ENCODE measurements at places on chromosomes 2 and 18. TPM values are rescaled to one million over a fixed set of nuclear protein-coding genes. Genes with fewer than 3 reads are reported as not detected.

AQP4 gene
- not detected for total RNA-seq

MPPE1 gene
- total RNA-seq, result 40.7 TPM

TMEM37 gene
- 1.2 TPM for total RNA-seq

VWC2L gene
- total RNA-seq, result not detected

NEB gene
- total RNA-seq, result not detected

MRPL33 gene
- 81.9 TPM for total RNA-seq

KIAA2012 gene
- total RNA-seq, result not detected

TMSB10 gene
- 1,668 TPM for total RNA-seq

REG3A gene
- not detected for total RNA-seq

CNGA3 gene
- not detected for total RNA-seq

CFLAR gene
- 99.1 TPM for total RNA-seq

GCG gene
- not detected for total RNA-seq

C2orf49 gene
- total RNA-seq, result 16.2 TPM

UGT1A3 gene
- total RNA-seq, result 67.1 TPM

IL18R1 gene
- 3.4 TPM for total RNA-seq

SERPINB2 gene
- 0.73 TPM for total RNA-seq

MC5R gene
- total RNA-seq, result not detected

C1D gene
- total RNA-seq, result 22.3 TPM

FOXI3 gene
- total RNA-seq, result not detected

DAW1 gene
- total RNA-seq, result 1.8 TPM

ANO7 gene
- 6.5 TPM for total RNA-seq

CERKL gene
- 1.6 TPM for total RNA-seq

MOGAT1 gene
- total RNA-seq, result 0.35 TPM

CLEC4F gene
- not detected for total RNA-seq

FBXO15 gene
- 2.2 TPM for total RNA-seq

NOL4 gene
- total RNA-seq, result not detected

ALPG gene
- total RNA-seq, result 1.2 TPM

RNU2-63P gene
- 3.9 TPM for total RNA-seq

SCG2 gene
- total RNA-seq, result 0.48 TPM

SPATS2L gene
- 189 TPM for total RNA-seq

TRIB2 gene
- 18.9 TPM for total RNA-seq

AQP12A gene
- total RNA-seq, result not detected

VAMP8 gene
- 124 TPM for total RNA-seq

Measured in PC-9 (cell line).